ENCODE measurements at places on chromosomes 3 and 15. TPM values are rescaled to one million over a fixed set of nuclear protein-coding genes. Genes with fewer than 3 reads are reported as not detected.
A peak's percentile ranks its signal among the peaks of the same experiment; 100 is the strongest.

DNA sequence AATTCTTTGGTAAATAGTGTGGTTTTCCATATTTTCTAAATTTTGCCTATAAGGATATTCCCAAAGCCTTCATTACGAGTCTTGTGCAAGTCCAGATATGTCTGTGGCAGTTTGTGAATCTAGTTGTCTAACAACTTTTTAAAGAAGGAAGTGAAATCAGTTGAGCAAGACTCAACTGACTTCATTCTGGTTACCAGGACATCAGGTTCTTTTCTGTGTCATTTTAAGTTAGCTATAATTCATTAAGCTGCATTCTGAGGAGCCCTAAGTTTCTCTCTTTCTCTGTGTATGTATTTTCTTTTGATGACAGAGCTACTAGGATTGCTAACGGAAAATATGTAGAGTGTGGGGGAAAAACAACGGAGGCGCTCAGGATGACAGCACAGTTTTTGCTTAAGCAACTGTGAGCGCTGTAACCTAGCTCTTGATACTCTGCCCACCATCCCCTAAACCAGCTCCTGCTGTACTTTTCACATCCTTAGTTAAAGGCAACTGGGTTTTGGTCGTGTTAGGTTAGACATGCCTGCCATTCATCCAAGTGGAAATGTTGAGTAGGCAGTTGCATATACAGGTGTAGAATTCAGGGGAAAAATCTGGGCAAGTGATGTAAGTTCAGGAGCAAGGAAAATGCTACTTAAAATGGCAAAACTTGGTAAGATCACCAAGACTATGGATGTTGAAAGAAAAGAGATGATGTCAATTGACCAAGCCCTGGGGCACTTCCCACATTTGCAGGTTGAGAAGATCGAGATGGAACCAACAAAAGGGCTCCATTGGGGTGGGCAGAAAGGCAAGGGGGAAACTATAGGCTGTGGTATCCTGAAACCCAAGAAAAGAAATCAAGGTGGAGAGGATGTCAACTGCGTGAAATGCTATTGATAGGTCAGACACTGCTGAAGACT, 9.2 kb downstream of the MFSD1 start:
- peak; percentile 31 for DNase-seq

DNA sequence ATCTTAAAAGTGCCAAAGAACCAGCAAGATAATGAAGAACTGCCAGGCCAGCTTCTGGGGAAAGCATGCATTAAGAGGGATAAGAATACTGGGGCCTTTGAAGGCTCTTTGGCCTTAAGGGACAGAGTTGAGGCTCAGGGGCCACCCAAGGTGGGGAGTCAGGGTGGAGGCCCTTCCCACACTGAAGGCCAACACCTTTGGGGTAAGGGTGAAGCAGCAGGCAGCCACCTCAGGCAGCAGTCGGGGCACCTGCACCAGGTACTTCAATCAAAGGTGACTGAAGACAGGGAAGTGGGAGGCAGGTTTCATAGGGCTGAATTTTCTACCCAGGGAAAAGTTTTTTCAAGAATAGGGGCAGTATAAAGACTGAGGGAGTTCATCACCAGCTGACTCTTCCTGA, 87.7 kb upstream of the KLF13 start:
- no peak for DNase-seq

DNA sequence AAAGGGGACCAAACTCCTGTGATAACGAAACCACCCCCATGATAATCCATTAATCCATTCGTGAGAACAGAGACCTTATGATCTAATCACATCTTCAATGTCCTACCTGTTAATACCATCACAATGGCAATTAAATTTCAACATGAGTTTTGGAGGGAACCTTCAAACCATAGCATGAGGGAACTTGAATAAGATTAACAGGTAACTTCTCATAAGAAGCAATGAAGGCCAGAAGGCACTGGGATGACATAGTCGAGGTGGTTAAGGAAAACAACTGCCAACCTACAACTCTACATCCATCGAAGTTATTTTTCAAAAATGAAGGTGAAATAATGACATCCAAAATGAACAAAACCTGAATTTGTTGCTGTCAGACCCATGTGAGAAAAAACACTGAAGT, 478.9 kb downstream of the EDEM1 start:
- no peak for DNase-seq

- no peak for DNase-seq
These were observed 36.3 kb upstream of the FBXL22 start for GRCh38 chr15:63560741-63561448.

DNA sequence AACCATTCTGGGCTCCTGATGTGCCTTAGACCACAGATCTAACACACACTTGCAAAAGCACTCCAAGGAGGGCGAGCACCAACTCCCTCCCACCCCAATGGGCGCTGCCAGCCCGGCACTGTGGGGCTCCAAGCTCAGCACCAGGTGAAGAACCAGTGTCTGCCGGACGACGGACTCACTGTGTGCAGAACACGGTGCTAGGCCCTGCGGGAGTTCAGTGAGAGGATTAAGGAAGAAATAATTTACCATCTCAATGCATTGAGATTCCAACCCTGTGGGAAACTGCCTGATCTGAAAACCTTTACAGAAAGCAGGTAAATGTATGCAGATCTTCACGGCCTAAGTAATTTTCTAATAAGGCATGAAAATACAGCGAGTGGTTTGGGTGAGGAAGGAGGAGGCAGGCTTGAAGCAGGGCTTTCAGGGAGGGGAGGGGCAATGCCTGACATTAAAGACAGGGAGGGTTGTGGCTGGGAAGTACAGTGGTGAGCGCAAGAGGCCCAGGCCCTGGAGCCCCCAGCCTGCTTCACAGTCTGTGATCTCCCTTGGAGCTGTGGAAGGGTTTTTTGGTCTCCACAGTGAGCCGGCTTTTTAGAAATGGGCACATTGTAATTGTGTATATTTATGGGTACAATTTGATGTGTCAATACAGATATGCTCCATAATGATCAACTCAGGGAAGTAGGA, 35.6 kb upstream of the CHRNB4 start:
- DNase-seq: no peak

DNA sequence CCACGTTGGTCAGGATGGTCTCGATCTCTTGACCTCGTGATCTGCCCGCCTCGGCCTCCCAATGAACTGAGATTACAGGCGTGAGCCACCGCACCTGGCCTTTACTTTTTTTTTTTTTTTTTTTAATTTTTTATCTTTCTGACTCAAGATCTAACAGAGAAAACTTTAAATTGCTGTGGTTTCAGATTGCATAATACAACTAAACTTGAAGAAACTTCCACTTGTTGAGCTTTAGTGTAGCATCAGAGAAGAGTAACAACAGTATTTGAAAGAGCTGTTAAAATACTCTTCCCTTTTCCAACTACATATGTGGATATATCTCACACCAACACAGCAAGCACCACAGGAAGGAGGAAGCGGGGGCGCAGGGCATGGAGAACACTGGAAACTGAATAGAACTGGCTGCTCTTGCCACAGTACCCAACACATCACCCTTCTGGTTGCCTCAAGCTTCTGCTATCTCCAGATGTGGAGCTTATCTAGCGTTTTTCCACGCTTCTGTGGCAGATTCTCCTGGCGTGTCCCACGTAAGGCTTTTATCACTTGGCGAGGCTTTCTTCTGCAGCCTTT, 45.4 kb downstream of the MAP6D1 start:
- no peak for DNase-seq

GRCh38 chr3:159586571-159587202, 401.9 kb upstream of the IL12A start:
- peak; percentile 2 for DNase-seq

DNA sequence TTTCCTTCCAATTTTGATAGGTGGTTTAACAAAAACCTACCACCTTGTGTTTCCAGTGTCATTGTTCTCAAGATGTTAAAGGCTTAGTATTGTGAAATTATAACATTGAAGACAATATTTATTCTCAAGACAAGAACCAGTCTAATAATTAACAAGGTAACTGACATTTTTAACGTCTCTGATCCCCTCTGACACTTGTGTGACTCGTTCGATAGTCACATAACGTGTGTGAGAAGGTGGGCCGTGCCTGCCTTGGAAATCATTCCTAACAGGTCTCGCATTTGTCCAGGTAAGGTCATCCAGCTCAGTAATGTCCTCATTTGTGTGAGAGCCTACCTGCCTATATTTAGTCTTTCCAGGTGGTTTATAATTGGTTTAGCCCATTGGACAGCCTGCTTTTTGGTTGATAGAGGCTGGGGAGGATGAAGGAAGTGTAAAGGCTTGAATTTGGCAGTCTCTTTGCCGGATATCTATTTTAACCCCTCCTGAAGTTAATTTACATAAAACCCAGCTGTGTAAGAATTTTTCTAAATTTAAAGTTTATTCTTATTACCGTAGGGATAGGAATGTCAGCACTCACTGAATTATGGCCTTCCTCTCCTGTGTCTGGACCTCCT, 94.4 kb downstream of the AKAP13 start:
- DNase-seq: no peak

- peak; percentile 71 for DNase-seq
These were observed 50.8 kb upstream of the MUC13 start for GRCh38 chr3:124985349-124985748.

- DNase-seq: no peak
These were observed 5.5 kb downstream of the ARPIN start for GRCh38 chr15:89907289-89907688.

DNA sequence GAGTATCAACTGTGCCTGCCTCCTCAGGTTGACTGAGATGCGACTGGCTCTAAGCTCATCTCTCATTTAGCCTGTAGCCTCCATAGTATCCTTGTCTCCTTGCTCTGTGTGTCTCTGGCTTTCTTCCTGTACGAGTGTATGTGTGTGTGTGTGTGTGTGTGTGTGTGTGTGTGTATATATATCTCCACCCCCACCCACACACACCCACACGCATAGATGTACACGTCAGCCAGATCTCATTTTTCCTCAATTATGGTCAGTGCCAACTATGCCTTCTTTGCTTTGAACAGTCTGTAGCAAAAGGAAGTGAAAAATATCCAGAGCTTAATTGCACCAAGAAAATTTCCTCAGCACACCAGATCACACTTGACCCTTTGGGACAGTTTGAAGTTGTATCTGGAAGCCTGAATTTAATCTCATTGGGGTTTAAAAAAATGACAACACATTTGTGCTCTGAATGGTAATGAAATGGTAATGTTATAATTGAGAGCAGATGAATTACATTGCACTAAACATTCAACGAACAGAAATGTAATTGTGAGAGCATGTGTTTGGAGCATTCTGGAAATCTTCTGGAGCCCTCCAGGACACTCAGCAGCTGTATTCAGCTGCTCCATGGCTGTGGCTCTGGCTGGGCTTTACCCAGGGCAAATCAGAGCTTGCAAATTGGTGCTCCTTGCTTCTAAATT, 63.6 kb downstream of the RYR3 start:
- DNase-seq: no peak

DNA sequence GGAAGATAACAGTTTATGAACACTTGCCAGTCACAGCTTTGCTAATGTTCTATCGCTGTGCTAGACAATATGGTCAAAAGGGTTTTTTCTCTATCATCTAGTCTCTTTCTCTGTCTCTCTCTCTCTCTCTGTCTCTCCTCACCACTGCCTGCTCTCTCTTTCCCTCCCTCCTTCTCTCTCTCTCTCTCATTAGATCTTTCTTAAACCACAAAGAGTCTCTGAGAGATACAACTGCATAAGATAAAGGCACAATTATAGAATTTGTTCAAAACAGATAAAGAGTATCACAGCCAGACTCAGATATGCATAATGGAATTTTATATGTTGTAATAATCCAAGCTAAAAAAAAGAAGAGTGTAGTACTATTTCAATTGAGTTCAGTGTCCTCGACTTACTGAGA, 258.4 kb downstream of the MECOM start:
- no peak for DNase-seq

DNA sequence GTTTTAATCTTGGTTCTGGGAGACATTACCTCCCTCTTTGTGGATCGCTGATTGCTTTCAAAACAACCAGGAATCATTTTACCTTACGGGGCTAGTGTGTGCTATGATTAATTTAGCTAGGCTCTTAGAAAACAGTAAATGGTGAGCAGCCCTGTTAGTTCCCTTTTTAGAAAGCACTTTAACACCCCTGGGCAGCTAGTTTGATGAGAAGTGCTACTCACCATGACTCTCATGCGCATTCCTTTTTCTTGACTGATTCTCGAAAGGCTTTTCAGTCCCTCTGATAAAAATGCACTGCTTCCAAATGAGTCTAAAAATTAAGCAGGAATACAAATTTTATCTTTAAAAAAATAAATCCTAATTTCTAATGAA, 75.3 kb upstream of the LEKR1 start:
- peak; percentile 40 for DNase-seq

- no peak for DNase-seq
These were observed 153.4 kb downstream of the ERC2 start for GRCh38 chr3:56314842-56315241.

- DNase-seq: no peak
These were observed 4.6 kb downstream of the DENND6A start for GRCh38 chr3:57688291-57688690.

GRCh38 chr3:86379280-86379679, 611.7 kb downstream of the VGLL3 start:
- DNase-seq: no peak

DNA sequence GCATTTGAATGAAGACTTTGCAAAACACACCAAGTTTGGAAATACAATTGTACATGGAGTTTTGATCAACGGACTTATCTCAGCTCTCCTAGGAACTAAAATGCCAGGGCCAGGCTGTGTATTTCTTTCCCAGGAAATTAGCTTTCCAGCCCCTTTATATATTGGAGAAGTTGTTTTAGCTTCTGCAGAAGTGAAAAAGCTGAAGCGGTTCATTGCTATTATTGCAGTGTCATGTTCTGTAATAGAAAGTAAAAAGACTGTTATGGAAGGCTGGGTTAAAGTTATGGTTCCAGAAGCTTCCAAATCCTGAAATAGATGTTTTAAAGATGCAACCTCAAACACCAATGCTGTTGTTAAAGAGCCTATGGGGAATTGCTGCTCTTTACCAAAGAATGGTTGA, 11.5 kb downstream of the HTD2 start:
- no peak for DNase-seq

GRCh38 chr3:44903751-44904150, 29.3 kb downstream of the TGM4 start:
- DNase-seq: no peak

DNA sequence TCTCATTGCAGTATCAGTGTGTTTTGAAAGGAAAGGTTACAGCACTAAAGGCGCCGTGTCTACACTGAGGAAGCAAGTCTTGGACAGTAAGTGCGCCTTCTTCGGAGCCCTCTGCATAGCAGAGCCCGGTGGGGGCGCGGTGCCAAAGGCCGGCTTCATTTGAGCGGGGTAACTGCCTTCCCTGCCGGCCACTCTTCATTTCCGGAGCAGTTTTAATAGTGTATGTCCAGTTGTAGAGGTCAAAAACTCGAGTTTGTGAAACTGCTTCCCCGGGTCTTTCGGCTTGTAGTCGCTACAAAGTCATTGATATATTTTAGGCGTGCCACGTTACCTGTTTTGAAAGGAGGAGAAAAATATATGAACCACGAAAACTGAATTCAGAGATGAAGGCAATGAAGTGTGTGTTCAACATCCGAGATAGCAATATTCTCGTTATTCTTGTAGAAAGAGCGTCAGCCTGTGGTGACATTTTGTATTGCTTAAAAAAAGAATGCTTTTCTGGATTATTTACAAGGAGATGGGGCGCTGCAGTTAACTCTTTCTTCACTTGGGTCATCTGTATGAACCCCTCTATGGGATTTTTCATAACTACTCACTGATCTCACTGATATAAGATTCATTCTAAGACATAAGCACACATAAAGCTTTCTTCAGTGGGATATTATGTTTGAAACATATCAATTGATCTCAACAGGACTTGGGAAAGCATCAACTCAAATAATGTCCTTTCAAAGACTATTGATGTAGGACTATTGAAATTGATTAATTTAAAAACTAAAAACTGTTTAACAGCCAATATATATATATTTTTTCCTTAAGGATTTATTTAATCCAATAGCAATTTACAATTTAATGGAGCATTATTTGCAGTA, 3.0 kb downstream of the ALCAM start:
- DNase-seq: peak; percentile 66

Gene LDHAL6B
- not detected for total RNA-seq

Gene WDR76
- 23.1 TPM for total RNA-seq

Gene IGSF10
- not detected for total RNA-seq

Gene SLC24A5
- total RNA-seq: not detected

Gene NOX5
- 0.14 TPM for total RNA-seq

All from foreskin keratinocyte (primary cell).